ENCODE measurements at places on chromosomes 3 and 15.

DNA sequence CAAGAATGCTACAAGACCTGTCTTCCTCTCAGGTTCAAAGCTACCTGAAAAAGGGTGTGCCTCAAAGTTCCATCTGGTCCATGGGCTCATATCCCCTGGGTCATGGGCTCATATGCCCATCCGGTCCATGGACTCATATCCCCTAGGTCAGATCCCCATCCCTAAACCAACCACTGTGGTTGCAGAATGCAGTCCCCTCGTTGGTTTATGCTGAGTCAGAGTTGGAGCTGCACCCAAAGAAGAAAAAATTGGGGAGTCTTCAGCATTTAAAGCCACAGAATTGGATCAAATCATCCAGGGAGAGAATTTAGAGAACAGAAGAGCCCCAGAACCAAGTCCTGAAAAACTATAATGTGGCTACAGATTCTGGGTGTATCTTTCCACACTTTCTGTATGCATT, 71.5 kb upstream of the IL12A start:
- DNase-seq = no peak

- DNase-seq = no peak
These were observed 366.3 kb downstream of the TIGIT start for GRCh38 chr3:114660124-114660523.

DNA sequence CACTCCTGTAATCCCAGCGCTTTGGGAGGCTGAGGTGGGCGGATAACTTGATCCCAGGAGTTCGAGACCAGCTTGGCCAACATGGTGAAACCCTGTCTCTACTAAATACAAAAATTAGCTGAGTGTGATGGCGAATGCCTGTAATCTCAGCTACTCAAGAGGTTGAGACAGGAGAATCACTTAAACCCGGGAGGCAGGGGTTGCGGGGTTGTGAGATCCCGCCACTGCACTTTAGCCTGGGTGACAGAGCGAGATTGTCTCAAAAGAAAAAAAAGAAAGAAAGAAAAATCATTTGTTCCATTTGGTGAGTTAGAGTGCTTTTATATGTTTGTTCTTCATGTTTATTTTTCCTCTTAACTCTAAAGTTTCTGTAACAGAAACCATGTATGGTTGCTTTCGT, 7.3 kb downstream of the NCK1 start:
- no peak for DNase-seq

- DNase-seq = peak; percentile 74
These were observed 4.6 kb upstream of the TSPAN3 start for GRCh38 chr15:77075528-77075927.

DNA sequence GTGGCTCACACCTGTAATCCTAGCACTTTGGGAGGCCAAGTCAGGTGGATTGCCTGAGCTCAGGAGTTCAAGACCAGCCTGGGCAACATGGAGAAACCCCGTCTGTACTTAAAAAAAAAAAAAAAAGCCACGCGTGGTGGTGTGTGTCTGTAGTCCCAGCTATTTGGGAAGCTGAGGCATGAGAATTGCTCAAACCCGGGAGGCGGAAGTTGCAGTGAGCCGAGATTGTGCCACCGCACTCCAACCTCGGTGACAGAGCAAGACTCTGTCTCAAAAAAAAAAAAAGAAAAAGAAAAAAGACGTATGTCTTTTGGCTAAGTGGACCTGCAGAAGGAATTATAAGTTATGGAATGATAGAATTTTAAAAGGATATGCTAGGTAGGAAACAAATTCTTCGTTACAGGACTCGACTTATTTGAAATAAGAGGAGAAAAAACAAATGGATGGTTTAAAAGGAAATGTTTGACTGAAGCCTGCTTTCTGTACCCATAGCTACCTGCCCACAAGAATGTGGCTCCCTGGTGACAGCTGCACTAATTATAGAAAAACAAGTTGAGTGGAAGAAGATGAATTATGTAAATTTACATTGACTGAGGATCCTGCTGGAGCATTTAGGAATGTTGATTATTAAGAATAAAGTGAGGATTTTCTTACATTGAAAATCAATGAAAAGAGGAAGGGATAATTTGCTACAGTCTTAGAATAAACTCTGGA, 36.0 kb upstream of the SKIL start:
- DNase-seq = no peak
